ENCODE measurements at places on chromosomes 2 and 18. TPM values are rescaled to one million over a fixed set of nuclear protein-coding genes. Genes with fewer than 3 reads are reported as not detected.

DNA sequence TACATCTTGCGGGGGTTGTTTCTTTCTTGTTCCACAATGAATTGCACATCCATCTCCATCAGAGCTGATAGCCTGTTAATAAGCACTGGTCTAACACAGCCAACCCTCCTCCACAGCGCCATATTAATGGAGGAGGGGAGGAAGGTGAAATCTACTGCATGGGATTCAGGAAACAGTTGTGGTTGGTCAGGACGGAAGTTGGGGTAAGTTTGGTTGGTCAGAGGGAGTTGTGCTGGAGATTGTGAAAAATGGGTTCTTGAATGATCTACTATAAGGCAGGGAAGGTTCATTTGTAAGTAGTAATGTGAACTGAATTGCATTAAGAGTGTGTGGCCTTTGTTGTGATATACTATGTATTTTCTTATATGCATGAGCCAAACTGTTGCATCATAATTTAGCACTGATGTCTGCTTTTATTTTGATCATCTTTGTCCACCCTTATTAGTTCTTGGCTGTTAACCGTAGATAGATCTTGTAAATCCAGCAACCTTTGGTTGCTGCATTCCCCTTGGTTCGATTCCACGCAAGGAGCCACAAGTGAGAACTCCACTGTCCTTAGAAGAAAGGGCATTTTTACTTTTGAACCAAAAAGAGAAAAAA lies 150.6 kb upstream of the MAPRE2 start:
- H3K4me3 ChIP-seq, result no peak overlapping the region
- peaks cover 4% of the 10 kb centered on the region for H3K4me1 ChIP-seq
- H3K27ac ChIP-seq, result no peak overlapping the region
- DNase-seq, result no peak
- H3K36me3 ChIP-seq, result peaks cover 2% of the 10 kb centered on the region

- H3K4me1 ChIP-seq, result peaks cover 10% of the 10 kb centered on the region
- DNase-seq, result no peak
- H3K4me3 ChIP-seq, result no peak overlapping the region
Observed at GRCh38 chr18:58495207-58495606, 133.7 kb downstream of the ALPK2 start.

- no peak for DNase-seq
- no peak overlapping the region for H3K27ac ChIP-seq
- H3K36me3 ChIP-seq, result peaks cover 29% of the 10 kb centered on the region
- H3K4me3 ChIP-seq, result no peak overlapping the region
Observed at GRCh38 chr2:27398962-27399361, 10.4 kb downstream of the PPM1G start.

DNA sequence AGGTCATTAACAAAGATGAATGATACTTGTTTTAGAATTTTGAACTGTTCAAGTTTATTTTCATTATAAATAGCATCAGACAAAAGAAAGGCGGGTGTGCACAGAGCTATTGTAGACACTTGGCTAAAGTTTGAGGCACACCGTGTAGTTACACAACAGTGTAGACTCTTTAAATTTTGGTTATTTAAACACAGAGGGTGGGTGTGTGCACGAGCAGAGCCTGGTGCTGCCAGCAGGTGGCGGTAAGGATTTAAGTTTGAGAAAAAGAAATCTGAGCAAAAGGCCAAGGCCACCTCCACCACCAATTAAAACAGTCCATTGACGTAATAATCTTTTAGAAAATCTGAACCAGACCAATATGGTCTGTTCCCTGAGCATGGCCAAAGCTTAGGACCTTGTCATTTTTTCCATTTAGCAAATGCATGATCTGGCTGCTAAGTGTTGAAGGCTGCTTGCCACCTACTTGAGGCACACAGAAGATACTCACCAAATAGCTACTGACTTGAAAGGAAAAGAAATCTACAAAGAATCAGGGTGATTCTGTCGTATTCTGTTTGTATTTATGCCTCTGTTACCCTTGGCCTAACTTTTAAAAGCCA lies 14.3 kb downstream of the COPS7B start:
- DNase-seq, result peak; percentile 58
- no peak overlapping the region for H3K27ac ChIP-seq
- H3K4me1 ChIP-seq, result no peaks in the 10 kb centered on the region

The DES gene
- total RNA-seq, result not detected

- peaks cover 36% of the 10 kb centered on the region for H3K4me1 ChIP-seq
- H3K27ac ChIP-seq, result peak overlapping the region; percentile 68
- peaks cover 4% of the 10 kb centered on the region for H3K36me3 ChIP-seq
- peak; percentile 57 for DNase-seq
- peaks cover 32% of the 10 kb centered on the region for H3K27me3 ChIP-seq
- no peak overlapping the region for H3K4me3 ChIP-seq
Observed at GRCh38 chr2:203578759-203579643, 43.9 kb upstream of the RAPH1 start.

DNA sequence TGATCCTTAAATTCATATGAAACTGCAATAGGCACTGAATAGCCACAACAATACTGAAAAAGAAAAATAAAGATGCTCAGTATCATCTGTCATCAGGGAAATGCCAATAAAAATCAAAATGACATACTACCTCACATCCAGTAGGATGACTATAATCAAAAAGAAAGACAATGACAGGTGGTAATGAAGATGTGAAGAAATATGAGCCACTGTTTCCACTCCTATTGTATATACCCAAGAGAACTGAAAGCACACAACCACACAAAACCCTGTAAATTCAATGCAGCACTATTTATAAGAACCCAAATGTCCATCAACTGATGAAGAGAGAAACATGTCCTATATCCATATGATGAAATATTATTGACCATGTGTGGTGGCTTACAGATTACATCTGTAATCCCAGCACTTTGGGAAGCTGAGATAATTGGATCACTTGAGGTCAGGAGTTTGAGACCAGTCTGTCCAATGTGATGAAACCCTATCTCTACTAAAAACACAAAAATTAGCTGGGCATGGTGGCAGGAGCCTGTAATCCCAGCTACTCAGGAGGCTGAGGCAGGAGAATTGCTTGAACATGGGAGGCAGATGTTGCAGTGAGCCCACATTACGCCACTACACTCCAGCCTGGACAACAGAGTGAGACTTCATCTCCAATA lies 39.9 kb downstream of the MAP3K2 start:
- peaks cover 7% of the 10 kb centered on the region for H3K4me1 ChIP-seq
- H3K27ac ChIP-seq, result no peak overlapping the region
- DNase-seq, result no peak
- H3K27me3 ChIP-seq, result no peaks in the 10 kb centered on the region

DNA sequence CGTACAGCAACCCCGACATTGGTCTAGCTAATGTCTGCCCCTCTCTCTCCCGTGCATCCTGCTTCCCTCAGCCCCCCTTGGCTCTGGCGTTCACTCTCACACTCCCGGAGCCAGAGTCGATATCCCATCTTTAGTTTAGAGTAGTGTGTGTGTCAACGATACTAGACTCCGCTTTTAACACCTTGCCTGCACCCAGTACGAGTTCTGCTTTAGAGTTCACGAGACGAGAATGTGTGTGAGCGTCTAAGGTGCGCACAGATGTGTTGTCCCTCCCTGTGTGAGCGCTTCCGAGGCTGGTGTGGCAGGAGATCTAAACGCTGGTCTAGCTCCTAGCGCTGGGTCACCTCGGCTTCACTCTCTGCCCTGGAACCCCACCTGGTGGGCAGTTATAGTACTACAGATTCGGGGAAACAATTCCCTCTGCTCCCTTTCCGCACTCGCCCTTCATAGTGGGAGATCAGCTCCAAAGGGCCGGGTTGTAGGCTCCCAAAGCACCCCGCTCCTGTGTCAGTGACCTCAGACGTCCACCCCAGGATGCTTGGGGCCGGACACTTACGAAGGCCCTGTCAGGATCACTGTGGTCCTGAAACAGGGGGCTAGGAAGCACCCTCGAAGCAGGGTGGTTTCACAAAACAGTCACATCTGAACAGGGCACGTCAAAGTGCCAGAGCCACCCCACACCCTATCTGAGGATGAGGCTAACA lies 2.6 kb upstream of the CYP26B1 start:
- H3K27me3 ChIP-seq, result peaks cover 59% of the 10 kb centered on the region
- H3K27ac ChIP-seq, result no peak overlapping the region
- H3K36me3 ChIP-seq, result peaks cover 7% of the 10 kb centered on the region
- DNase-seq, result peak; percentile 64
- H3K4me3 ChIP-seq, result peak overlapping the region; percentile 16

The ABCB11 gene
- total RNA-seq, result not detected

DNA sequence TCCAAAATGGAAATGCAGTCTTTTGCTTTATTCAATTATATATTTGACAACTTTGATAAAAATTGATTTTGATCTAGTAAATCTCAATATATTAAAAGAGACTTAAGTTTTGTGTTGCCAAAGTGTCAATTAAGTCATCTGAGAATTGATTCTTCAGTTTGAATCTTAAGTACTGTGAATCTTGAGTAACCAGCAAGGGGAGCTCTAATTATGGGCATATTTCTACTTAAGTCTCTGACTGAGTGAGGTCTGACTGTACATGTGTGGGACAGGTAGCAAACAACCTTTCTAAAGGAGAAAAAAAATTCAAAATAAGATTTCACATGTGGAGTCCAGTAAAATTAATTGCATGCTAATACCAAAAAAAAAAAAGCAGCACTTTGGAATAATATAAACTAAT lies 503.7 kb upstream of the SLC8A1 start:
- no peaks in the 10 kb centered on the region for H3K27me3 ChIP-seq
- no peaks in the 10 kb centered on the region for H3K36me3 ChIP-seq
- H3K4me1 ChIP-seq, result no peaks in the 10 kb centered on the region
- H3K27ac ChIP-seq, result no peak overlapping the region
- no peak for DNase-seq

The PDIA6 gene
- total RNA-seq, result 127 TPM

GRCh38 chr18:2907550-2908135 lies 60.8 kb downstream of the EMILIN2 start:
- peaks cover 17% of the 10 kb centered on the region for H3K36me3 ChIP-seq
- H3K27me3 ChIP-seq, result no peaks in the 10 kb centered on the region

GRCh38 chr2:210752532-210752931 lies 196.1 kb downstream of the CPS1 start:
- no peak overlapping the region for H3K4me3 ChIP-seq
- no peaks in the 10 kb centered on the region for H3K36me3 ChIP-seq
- DNase-seq, result no peak

GRCh38 chr2:113834051-113834730 lies 55.7 kb upstream of the ACTR3 start:
- H3K36me3 ChIP-seq, result peaks cover 1% of the 10 kb centered on the region
- no peak overlapping the region for H3K27ac ChIP-seq
- H3K27me3 ChIP-seq, result no peaks in the 10 kb centered on the region
- no peak overlapping the region for H3K4me3 ChIP-seq
- H3K4me1 ChIP-seq, result no peaks in the 10 kb centered on the region

DNA sequence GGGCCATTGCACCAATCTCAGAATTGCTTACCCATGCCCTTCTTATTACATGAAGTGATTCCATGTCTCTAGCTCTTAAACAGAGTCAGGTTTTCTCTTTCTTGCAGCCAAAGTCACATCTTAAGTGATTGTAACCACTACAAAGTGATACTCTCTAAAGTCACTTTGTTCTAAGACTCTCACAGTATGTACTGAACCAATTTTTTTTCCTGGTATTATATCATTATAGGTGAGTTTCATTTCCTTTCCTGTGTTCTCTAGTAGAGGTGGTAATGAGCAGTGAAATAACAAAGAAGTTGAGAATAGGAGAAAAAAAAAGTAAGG lies 66.3 kb upstream of the DARS1 start:
- H3K36me3 ChIP-seq, result peaks cover 18% of the 10 kb centered on the region
- peak overlapping the region; percentile 35 for H3K4me3 ChIP-seq
- H3K27ac ChIP-seq, result peak overlapping the region; percentile 90

The DNAJC5G gene
- not detected for total RNA-seq

The SPAG16 gene
- total RNA-seq, result 10.6 TPM

- no peak overlapping the region for H3K4me3 ChIP-seq
- peaks cover 3% of the 10 kb centered on the region for H3K4me1 ChIP-seq
- H3K27me3 ChIP-seq, result peaks cover 19% of the 10 kb centered on the region
- H3K27ac ChIP-seq, result no peak overlapping the region
- no peaks in the 10 kb centered on the region for H3K36me3 ChIP-seq
- DNase-seq, result no peak
Observed at GRCh38 chr18:35525795-35526494, 28.2 kb upstream of the INO80C start.

The RNF125 gene
- 36.0 TPM for total RNA-seq

DNA sequence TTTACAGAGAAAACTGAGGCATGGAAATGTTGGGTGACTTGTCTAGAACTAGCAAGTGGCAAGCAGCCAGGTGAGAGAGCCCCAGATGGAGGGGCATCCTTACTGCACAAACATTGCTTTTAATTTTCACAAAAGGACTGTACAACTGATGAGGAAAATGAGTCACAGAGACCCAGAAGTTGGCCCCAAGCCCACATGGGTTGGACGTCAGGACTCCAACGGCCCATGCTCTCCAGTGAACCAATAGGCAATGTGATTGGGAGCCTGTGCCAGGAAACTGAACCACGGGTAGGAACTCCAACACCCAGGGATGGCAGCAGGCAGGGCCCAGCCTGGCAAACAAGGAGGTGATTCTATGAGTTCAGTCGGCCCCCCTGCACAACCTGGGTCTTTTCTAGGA lies 50.8 kb downstream of the PID1 start:
- no peak for DNase-seq
- no peaks in the 10 kb centered on the region for H3K36me3 ChIP-seq
- H3K27me3 ChIP-seq, result no peaks in the 10 kb centered on the region
- H3K27ac ChIP-seq, result no peak overlapping the region

- H3K27me3 ChIP-seq, result no peaks in the 10 kb centered on the region
- no peak for DNase-seq
- no peak overlapping the region for H3K27ac ChIP-seq
- H3K36me3 ChIP-seq, result no peaks in the 10 kb centered on the region
Observed at GRCh38 chr2:109046925-109047508, 58.0 kb upstream of the EDAR start.

- no peaks in the 10 kb centered on the region for H3K27me3 ChIP-seq
- no peak overlapping the region for H3K4me3 ChIP-seq
- no peaks in the 10 kb centered on the region for H3K4me1 ChIP-seq
Observed at GRCh38 chr2:15399241-15399640, 161.9 kb downstream of the NBAS start.

- no peak for DNase-seq
- no peaks in the 10 kb centered on the region for H3K4me1 ChIP-seq
- no peaks in the 10 kb centered on the region for H3K27me3 ChIP-seq
- no peak overlapping the region for H3K4me3 ChIP-seq
Observed at GRCh38 chr2:192932376-192932775, 737.6 kb upstream of the TMEFF2 start.

DNA sequence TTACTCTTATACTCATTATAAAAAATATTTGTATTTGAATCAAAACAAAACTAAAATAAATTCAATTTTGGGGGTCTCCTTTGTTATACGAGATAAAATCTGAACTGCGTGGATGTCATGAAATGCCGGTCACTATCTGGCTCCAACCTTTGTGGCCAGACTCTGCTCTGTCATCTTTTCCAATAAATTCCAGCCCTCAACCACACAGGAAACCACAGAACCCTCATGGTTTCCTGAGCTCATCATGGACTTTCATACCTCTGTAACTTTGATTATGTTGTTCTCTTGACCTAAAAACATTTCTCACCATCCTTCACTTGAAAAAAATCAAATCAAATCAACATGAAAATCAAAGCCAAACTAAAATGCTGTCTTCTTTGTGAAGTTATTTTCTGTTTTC lies 724.7 kb downstream of the METTL4 start:
- no peaks in the 10 kb centered on the region for H3K36me3 ChIP-seq
- no peak overlapping the region for H3K4me3 ChIP-seq
- no peak for DNase-seq
- no peak overlapping the region for H3K27ac ChIP-seq
